Activated CD4-positive, alpha-beta T cell treated with anti-CD3 and anti-CD28 coated beads, Interleukin-2, Interleukin-4, amounts not matched to agents 100 ng/mL and 50 ng/mL, durations not matched to agents 16 hours and 8 hours (primary cell): ENCODE measurements at places on chromosomes 6 and 20.

DNA sequence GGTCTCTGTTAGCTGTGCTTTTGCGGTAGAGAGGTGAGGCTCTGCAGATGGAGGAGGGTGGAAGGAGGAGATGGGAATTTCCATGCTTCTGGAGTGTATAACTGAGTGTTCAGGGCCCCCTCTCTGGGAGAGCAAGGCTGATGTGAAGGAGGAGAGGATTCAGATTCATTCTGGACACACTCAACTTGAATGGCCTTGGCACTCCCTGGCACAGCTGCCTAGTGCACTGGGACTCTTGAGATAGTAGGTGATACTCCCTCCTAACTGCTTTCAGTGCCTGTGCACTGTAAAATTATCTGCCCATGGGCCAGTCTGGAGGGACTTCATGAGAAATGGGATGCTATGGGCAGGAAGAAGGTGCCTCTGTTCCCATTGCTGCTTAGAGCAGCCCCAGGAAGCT lies 54.2 kb upstream of the MYL9 start:
- no peak for DNase-seq

DNA sequence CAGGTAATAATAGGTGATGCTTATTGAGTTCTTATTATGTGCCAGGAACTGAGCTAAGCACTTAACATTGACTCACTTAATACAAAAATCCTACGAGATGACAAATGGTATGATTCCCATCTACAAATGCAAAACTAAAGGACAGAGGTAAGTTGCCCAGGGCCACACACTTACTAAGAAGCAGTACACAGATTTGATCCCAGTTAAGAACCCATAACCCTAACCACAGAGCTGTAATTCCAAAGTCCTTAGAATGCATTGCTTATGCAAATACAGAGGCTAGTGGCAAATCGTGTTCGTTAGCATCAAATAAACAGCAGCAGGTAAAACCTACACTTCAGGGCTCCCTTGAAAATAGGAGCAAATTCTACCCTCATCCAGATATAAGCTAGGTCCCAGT lies 104.0 kb downstream of the SASH1 start:
- no peak for DNase-seq

- peak; percentile 44 for DNase-seq
Observed at GRCh38 chr20:37392441-37393195, 46.7 kb downstream of the SRC start.

GRCh38 chr6:111195656-111196055 lies 108.4 kb downstream of the SLC16A10 start:
- DNase-seq = no peak

DNA sequence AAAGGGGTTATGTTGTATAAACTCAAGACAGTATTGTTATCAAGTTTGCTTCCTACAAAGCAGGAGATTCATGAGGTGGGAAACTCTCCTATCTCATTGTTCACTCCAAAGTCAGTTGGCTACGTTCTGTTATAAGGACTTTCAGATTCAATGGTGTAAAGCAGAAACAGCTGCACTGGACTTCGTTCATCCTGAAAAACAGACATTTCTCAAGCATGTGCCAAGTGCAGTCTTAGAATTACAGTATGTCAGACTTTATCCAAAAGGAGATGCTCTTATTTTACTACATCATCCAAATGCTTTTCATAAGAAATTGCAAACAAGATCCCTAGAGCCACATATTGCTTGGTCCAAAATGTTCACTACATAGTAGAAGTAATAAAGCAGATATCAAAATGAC lies 14.9 kb downstream of the COL21A1 start:
- no peak for DNase-seq

DNA sequence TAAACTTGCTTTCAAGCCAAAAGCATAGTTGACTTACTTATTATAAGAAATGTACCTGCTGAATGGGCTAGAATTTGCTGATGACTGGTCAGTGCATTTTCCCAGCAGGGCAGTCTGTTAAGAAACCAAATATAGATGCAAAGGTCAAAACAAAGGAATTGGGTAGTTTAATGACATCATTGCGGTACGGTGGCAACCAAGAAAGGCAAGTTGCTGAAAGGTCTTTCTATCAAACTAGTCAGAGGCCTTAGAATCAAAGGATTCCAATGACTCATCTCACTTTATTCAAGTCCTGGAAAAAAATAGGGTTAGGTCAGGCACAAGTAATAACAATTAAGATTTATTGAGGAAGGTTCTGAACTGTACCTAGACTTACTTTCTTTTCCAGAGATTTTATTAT lies 76.4 kb downstream of the KIZ start:
- no peak for DNase-seq

- DNase-seq = peak; percentile 87
Observed at GRCh38 chr6:27650620-27651370, 177.9 kb upstream of the ZNF184 start.

DNA sequence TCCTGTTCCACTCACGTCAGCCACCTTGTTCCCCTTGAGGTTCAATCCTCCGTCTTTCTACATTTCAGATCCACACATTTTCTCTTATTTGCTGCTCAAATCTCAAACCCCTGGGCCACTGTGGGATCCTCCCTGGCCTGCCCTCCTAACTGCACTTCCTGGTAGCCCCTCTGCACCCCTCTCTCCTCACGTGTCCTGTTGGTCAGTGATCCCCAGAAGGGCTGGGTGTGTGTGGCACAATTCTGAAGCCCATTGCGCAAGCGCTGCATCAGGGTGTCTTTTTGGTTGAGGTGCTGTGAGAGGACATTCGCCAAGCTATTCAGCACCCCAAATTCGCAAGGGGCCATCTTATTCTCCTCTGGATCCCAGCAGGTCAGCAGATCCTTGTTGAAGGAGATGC lies 2.3 kb downstream of the HLA-DMB start:
- DNase-seq = no peak

GRCh38 chr6:163750431-163751031 lies 336.0 kb downstream of the QKI start:
- DNase-seq = no peak

DNA sequence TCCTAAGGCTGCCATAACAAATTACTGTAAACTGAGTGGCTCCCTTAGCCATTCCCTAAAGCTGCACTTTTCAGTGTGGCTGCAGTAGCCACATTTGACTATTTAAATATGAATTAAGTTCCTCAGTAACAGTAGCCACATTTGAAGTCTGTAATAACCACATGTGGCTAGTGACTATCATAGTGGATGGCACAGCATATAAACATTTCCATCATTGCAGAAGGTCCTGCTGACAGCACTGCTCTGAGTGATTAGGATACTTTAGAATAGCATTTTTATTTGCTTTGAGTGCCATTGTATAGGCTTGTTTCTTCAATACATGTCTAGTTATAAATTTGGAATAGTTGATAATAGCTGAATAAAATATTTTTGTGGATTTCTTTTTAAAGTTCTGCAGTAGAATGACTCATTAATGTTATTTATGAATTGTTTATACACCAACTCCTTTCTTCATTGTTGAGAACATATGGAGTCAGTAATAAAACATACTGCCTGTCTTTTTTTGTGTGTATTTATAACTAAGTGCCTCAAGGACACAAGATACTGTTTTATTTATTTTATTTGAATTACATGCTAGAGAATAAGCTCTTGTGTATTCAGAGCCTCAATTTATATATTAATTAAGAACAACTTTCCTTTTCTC lies 217.2 kb downstream of the CDKAL1 start:
- DNase-seq = no peak

DNA sequence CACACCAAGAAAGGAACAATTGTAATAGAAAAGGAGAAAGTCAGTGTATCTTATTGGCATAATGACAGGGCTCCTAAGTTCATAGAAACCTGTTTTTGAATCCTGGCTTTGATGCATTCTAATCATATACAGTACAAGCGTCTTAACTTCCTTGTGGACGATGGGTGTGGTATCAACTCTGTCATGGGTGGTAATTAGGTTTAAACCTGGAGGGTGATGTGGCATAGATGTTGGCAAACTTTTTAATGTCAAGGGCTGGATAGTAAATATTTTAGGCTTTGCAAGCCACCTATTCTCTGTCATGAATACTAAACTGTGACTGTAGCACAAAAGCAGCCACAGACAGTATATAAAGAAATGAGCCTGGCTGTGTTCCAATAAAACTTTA lies 138.7 kb upstream of the EDN1 start:
- no peak for DNase-seq

DNA sequence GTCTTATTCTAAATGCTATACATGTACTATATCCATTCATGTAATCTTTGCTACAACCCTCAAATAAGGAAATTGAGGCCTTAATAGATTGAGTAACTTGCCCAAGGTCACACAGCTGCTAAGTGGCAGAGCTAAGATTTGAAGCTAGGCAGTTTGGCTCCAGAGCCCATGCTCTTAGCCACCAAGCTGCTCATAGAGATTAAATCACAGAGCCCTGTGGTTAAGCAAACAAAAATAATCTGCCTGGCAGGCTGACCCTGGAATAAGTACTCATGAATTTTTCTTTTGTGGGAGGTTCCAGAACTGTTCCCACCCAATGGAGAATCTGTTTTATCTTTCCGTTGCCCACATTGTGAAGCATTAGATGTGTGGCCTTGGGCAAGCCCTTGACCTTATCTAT lies 7.4 kb downstream of the AAR2 start:
- DNase-seq = no peak

DNA sequence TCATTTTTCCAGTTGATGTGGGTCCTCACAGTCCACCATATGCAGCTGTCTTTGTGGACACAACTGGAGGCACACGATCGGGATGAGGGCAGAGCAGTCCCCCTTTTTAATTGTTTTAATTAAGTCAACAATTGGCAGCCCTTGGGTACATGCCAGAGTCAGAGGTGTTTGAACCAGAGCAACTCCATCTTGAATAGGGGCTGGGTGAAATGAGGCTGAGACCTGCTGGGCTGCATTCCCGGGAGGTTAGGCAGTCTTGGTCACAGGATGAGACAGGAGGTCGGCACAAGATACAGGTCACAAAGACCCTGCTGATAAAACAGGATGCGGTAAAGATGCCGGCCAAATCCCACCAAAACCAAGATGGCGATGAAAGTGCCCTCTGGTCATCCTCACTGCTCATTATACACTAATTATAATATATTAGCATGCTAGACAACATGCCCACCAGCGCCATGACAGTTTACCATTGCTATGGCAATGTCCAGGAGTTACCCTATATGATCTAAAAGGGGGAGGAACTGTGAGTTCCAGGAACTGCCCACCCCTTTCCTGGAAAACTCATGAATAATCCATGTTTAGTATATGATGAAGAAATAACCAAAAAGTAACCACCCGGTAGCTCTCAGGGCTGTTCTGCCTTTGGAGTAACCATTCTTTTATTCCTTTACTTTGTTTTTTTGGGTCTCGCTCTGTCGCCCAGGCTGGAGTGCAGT lies 31.8 kb upstream of the BLCAP start:
- no peak for DNase-seq

- no peak for DNase-seq
Observed at GRCh38 chr20:56278196-56278595, 29.7 kb downstream of the MC3R start.

DNA sequence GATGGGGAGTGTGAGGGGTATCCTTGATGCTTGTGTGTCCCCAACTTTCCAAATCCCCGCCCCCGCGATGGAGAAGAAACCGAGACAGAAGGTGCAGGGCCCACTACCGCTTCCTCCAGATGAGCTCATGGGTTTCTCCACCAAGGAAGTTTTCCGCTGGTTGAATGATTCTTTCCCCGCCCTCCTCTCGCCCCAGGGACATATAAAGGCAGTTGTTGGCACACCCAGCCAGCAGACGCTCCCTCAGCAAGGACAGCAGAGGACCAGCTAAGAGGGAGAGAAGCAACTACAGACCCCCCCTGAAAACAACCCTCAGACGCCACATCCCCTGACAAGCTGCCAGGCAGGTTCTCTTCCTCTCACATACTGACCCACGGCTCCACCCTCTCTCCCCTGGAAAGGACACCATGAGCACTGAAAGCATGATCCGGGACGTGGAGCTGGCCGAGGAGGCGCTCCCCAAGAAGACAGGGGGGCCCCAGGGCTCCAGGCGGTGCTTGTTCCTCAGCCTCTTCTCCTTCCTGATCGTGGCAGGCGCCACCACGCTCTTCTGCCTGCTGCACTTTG lies at the start of gene TNF:
Gene TNF, plus strand, starts transcription at position 231 of the 567 bp plus-strand sequence. Its CDS starts 177 bp downstream, at position 408.
- DNase-seq = peak; percentile 95

DNA sequence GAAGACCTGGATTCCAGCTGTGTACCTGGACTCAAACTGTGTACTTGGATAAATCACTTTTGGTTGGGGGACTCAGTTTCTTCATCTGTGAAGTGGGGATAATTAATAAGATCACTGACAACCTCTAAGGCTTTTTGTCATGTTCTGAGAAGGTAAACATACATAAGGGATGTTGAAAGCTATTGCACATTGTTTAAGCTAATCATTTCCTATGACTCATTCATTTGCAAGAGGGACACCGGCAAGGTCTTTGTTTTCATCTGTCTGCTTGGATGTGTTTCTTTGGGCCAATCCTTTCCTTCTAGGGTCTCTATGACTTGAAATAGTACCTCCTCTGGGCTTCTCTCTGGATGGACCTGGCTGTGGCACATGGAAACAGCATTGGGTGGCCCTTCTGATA lies 6.8 kb downstream of the PROKR2 start:
- no peak for DNase-seq
